Naive B cell (primary cell): ENCODE measurements at places on chromosomes 12 and 14. TPM values are rescaled to one million over a fixed set of nuclear protein-coding genes. Genes with fewer than 3 reads are reported as not detected.

GRCh38 chr14:98489115-98489514, 782.9 kb downstream of the BCL11B start:
- no peaks in the 10 kb centered on the region for H3K27me3 ChIP-seq
- no peak overlapping the region for H3K4me3 ChIP-seq

GRCh38 chr12:24770821-24771220, 178.1 kb downstream of the BCAT1 start:
- no peaks in the 10 kb centered on the region for H3K27me3 ChIP-seq
- H3K4me1 ChIP-seq: no peaks in the 10 kb centered on the region
- H3K27ac ChIP-seq: no peak overlapping the region
- H3K4me3 ChIP-seq: no peak overlapping the region

NAV3 gene
- polyA plus RNA-seq: not detected

CHGA gene
- not detected for polyA plus RNA-seq

DNA sequence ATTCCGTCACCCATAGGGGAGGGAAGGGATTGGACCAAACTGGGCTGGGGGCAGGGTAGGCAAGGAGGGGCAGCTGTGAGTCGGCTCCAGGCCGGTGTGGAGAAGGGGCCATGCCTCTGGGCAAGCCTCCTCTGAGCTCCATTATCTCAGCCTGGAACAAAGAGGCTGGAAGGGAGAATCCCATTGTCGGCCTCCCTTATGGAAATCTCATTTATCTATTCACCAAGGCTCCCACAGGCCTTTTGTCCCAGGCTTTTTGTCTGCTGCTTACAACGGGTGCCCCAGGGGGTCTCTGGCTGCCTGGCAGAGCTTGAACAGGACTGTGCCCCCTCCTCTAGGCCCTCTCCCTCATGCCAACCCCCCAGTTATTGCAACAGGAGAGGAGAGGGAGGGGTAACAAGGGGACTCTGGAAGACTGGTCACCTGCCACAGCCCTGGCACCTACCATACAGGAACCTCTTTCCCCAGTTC, 19.5 kb downstream of the FIGNL2 start:
- H3K27me3 ChIP-seq: peaks cover 64% of the 10 kb centered on the region
- H3K36me3 ChIP-seq: no peaks in the 10 kb centered on the region
- no peak for DNase-seq
- H3K27ac ChIP-seq: no peak overlapping the region

SSTR1 gene
- not detected for polyA plus RNA-seq

ACTR6 gene
- polyA plus RNA-seq: 33.0 TPM

GRCh38 chr12:71439613-71440344, at the start of gene LGR5:
TSS of gene LGR5 (plus strand) at chr12:71439798. CDS start at chr12:71440081, 283 bp downstream.
- H3K4me3 ChIP-seq: peak within 1 kb of the TSS; percentile 97
- H3K36me3 ChIP-seq: peaks cover 21% of the 10 kb centered on the region
- no peak for DNase-seq
- peaks cover 22% of the 10 kb centered on the region for H3K4me1 ChIP-seq
- H3K27ac ChIP-seq: no peak within 1 kb of the TSS

ADCY4 gene
- not detected for polyA plus RNA-seq

DNA sequence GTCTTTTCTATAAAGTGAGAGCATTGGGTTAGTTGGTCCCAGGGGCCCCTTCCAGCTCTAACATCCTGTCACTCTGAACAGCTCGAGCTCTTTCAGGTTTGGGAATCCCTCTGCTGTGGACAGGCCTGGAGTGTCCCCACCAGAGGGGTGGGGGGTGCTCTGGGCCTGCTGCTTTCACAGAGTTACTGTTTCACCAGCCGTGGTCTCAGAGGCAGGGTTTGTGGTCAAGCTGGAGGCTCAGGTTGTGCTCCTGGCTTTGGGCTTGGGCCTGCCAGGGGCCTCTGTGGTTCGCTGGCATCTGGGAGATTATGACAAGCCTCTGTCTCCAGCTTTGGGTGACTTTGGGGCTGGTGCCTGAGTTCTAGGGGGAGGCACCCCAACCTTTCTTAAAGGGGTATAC, 59.6 kb downstream of the FBXL14 start:
- peaks cover 72% of the 10 kb centered on the region for H3K27me3 ChIP-seq
- peaks cover 27% of the 10 kb centered on the region for H3K4me1 ChIP-seq
- DNase-seq: no peak
- no peak overlapping the region for H3K4me3 ChIP-seq
- no peak overlapping the region for H3K27ac ChIP-seq

GRCh38 chr12:106034316-106034715, 104.4 kb downstream of the NUAK1 start:
- no peak overlapping the region for H3K27ac ChIP-seq
- peaks cover 5% of the 10 kb centered on the region for H3K36me3 ChIP-seq
- no peaks in the 10 kb centered on the region for H3K4me1 ChIP-seq
- no peak for DNase-seq

HRK gene
- polyA plus RNA-seq: 2.5 TPM

- DNase-seq: no peak
- no peak overlapping the region for H3K27ac ChIP-seq
- H3K4me3 ChIP-seq: no peak overlapping the region
- H3K4me1 ChIP-seq: no peaks in the 10 kb centered on the region
- peaks cover 4% of the 10 kb centered on the region for H3K27me3 ChIP-seq
Measured at GRCh38 chr14:81619816-81620215, 86.2 kb upstream of the SEL1L start.

FAM181A gene
- not detected for polyA plus RNA-seq

- H3K27ac ChIP-seq: no peak overlapping the region
- H3K4me1 ChIP-seq: no peaks in the 10 kb centered on the region
- H3K27me3 ChIP-seq: no peaks in the 10 kb centered on the region
- H3K36me3 ChIP-seq: no peaks in the 10 kb centered on the region
- DNase-seq: no peak
Measured at GRCh38 chr12:78340406-78340805, 509.7 kb downstream of the NAV3 start.

DNA sequence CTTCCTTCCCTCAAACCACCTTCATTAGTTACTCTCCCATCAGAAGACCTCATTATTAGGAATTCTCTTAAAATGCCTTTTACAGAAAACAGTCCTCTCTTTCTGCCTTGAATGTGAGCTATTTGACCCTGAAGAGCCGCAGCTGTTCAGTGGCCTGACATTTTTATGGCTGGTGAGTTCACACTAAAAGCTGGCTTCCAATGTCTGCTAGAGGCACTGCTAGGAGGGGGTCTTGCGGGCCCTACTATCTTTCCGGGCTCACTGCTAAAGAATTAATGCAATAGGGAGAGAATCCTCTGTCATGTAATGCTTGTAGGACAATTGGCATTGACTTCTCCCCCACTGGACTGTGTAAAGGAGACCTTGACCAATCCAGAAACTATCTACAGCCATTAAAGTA, 87.7 kb downstream of the GPR135 start:
- no peak overlapping the region for H3K4me3 ChIP-seq
- H3K36me3 ChIP-seq: no peaks in the 10 kb centered on the region
- no peaks in the 10 kb centered on the region for H3K27me3 ChIP-seq
- no peaks in the 10 kb centered on the region for H3K4me1 ChIP-seq
- DNase-seq: no peak

- H3K4me1 ChIP-seq: peaks cover 3% of the 10 kb centered on the region
- no peak overlapping the region for H3K27ac ChIP-seq
- no peak overlapping the region for H3K4me3 ChIP-seq
- H3K36me3 ChIP-seq: no peaks in the 10 kb centered on the region
- DNase-seq: no peak
Measured at GRCh38 chr12:22283006-22283506, 51.5 kb downstream of the ST8SIA1 start.

GRCh38 chr14:91946622-91947474, 646 bp downstream of the FBLN5 start:
- H3K4me1 ChIP-seq: peaks cover 8% of the 10 kb centered on the region
- peaks cover 51% of the 10 kb centered on the region for H3K27me3 ChIP-seq
- peaks cover 3% of the 10 kb centered on the region for H3K36me3 ChIP-seq
- H3K27ac ChIP-seq: no peak overlapping the region
- peak overlapping the region; percentile 86 for H3K4me3 ChIP-seq
- DNase-seq: no peak

- no peaks in the 10 kb centered on the region for H3K36me3 ChIP-seq
- H3K4me1 ChIP-seq: no peaks in the 10 kb centered on the region
- peaks cover 6% of the 10 kb centered on the region for H3K27me3 ChIP-seq
Measured at GRCh38 chr12:65631621-65632111, 192.6 kb upstream of the HMGA2 start.

DNA sequence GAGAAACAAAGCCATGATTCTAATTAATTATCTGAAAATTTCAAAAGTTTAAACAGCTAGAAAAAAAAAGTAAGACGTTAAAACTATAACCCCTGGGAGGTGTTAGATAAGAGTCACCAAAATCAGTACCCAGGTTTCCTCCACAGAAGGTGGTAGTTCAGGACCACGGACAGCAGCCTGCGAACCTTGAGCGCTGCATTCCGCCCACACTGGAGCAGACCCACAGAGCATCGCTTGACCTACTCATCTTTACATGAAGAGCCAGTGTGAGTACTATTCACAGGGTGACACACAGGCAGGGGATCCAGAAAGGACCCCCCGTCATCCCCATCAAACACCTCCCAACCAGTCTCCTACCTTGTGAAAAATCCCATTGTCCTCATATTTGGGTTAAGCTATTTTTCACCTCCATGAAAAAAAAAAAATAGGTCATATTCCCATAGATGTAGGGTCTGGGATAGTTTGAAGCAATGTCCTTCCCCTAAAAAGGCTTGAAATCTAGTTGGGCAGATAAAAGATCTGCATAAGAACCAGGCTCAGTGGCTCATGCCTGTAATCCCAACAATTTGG, 8.8 kb upstream of the CHGA start:
- no peak for DNase-seq
- H3K27me3 ChIP-seq: peaks cover 7% of the 10 kb centered on the region
- no peaks in the 10 kb centered on the region for H3K36me3 ChIP-seq
- no peak overlapping the region for H3K27ac ChIP-seq

CCDC63 gene
- not detected for polyA plus RNA-seq

GUCY2C gene
- polyA plus RNA-seq: 0.16 TPM

DNA sequence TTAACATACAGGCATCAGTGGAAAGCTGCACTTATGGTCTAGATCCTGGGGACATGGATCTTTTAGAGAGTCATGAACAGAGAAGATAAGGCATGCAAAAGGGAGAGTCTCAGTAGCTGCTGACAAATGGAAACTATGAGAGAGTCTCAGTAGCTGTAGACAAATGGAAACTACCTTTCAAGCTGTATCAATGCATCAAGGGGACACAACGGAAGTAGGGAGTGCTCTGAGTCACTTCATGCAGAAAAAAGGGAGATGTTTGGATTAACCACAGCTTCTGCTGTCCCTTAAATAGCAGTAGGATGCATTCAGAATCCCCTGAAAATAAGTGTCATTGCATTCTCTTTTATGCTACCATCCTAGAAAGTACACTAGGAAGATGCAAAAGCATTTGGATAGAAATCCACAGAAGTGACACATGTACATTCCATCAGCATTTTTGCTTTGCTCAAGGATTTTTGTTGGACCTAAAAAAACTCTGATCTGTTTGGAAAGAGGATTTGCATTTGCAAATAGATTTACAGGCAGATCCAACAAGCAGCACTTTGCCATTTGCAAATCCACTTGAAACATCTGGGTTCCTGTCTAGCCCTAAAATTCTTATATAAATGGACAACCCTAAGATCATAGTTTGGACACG, 227.5 kb upstream of the LMO3 start:
- no peaks in the 10 kb centered on the region for H3K36me3 ChIP-seq
- H3K4me3 ChIP-seq: no peak overlapping the region
- H3K27me3 ChIP-seq: no peaks in the 10 kb centered on the region

DNA sequence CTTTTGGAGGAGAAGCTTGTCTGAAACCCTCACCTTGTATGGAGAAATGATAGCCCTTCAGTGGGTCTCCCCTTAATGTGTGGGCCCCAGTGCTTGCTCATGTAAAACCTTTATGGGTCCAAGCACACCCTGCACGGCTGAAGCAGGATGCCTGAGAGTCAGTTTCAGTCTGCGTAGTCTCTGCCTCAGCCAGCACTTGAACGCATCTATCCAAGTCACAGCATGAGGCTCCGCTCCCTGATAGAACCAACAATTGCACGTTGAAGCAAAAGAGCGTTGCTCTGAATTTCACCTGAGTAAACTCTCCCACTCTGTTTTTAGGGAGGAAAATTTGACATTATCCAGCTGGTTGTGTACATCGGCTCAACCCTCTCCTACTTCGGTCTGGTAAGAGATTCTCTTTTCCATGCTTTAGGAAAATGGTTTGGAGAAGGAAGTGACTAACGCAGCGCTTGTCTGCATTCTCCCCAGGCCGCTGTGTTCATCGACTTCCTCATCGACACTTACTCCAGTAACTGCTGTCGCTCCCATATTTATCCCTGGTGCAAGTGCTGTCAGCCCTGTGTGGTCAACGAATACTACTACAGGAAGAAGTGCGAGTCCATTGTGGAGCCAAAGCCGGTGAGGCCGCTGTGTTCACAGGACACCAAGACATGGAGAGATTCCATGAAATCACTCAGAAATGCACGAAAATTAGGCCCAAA, 33.0 kb upstream of the P2RX4 start:
- no peaks in the 10 kb centered on the region for H3K36me3 ChIP-seq
- no peaks in the 10 kb centered on the region for H3K27me3 ChIP-seq
- H3K4me1 ChIP-seq: peaks cover 11% of the 10 kb centered on the region
- H3K27ac ChIP-seq: no peak overlapping the region
- H3K4me3 ChIP-seq: no peak overlapping the region

IL31 gene
- polyA plus RNA-seq: not detected

DNA sequence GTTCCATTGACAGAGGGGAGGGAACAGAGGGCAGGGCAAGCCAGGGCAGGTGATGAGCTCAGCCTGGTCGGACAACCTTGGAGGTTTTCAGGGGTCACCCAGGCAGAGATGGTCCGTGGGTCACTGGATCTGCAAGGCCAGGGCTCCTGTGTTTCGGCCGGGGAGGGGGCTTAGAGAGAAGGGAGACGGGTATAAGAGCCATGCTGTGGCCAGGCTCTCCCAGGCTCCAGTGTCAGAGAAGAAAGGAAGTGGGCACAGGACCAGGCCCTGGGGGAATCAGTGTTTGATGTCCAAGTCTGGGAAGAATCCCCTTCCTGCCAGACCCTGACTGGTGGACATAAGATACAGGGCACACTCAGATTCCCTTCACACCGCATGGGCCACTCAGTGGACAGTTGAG, 36.9 kb downstream of the DIO3 start:
- H3K27me3 ChIP-seq: peaks cover 6% of the 10 kb centered on the region
- H3K36me3 ChIP-seq: no peaks in the 10 kb centered on the region
- peaks cover 33% of the 10 kb centered on the region for H3K4me1 ChIP-seq
- peak overlapping the region; percentile 21 for H3K27ac ChIP-seq

DNA sequence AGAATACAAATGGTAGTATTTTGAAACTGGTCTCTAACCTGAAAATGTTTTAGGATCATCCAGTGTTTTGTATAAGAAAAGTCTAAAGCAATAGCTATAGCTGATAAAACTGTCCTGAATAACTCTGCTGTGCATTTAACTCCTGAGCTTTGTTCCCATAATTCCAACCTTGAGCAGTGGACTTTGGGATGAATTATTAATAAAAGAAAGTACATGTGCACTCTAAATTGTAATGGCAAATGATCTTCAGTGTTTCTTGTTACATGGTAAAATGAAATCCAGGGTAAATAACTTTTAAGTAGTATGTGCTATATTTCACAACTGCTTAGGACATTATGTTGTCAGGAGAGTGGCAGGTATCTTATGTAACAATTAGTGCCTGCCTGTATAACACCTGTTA, 345.6 kb downstream of the SLC16A7 start:
- H3K4me1 ChIP-seq: no peaks in the 10 kb centered on the region
- H3K4me3 ChIP-seq: no peak overlapping the region
- no peaks in the 10 kb centered on the region for H3K27me3 ChIP-seq
- no peak for DNase-seq

GRCh38 chr12:122138181-122138580, 35.8 kb downstream of the IL31 start:
- H3K27ac ChIP-seq: no peak overlapping the region
- H3K4me1 ChIP-seq: peaks cover 5% of the 10 kb centered on the region
- no peaks in the 10 kb centered on the region for H3K36me3 ChIP-seq

GRCh38 chr14:98893675-98894074, 378.3 kb downstream of the BCL11B start:
- H3K4me1 ChIP-seq: no peaks in the 10 kb centered on the region
- H3K27ac ChIP-seq: no peak overlapping the region
- no peak overlapping the region for H3K4me3 ChIP-seq
- H3K27me3 ChIP-seq: no peaks in the 10 kb centered on the region
- H3K36me3 ChIP-seq: no peaks in the 10 kb centered on the region
